ENCODE measurements at places on chromosomes 12 and 14.

DNA sequence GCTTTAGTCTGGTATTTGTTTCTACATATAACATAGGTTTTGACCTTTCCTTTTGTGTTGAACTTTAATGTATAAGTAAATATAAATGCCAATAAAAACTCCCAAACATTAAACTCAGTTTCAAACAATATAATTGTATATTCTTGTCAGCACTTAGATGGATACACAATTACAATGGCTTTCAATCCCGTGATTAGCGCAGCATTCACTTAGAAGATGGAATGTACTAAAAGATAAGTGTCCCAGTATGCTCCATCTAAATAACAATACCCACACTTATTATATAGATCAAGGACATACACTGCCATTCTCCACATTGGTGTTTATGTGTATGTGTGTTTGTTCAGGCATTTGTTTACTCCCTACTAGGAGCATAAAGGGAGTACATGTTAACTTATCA lies 193.1 kb downstream of the SOX5 start:
- DNase-seq = no peak

GRCh38 chr12:22856178-22856577 lies 231.2 kb downstream of the ETNK1 start:
- no peak for DNase-seq

- DNase-seq = no peak
These were observed 14.8 kb upstream of the DNAH10 start for GRCh38 chr12:123747309-123747708.

DNA sequence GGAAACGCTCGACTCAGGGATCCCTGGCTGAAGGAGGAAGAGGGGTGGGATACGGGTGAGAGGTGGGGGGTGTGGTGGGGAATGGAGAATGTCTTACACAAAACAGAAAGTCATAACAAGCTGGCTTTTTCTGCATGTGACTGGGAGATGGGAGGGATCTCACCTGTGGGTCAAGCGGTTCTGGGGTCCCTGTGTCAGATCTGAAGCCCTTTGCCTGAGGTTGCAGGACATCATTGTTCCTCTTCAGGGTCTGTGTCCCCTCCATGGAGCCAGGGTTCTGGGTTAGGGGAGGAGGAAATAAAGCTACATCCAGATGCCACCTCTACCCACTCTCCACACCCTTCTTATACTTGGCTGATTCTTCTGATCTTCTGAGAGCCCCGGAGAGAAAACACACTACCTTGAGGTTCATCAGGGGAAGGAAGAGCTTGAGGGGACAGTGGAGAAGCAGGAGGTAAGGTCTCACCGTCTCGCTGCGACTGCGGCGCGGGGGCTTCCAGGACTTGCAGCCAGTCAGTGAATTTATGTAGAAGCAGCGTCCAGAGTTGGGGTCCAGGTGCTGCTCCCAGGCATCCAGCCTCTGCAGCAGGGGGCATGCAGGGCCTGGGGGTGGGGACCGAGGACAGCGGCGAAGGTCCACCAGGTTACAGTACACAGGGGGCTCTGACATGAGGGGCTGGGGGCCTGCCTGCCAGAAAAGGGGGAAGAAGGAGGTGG lies 2.5 kb downstream of the ARHGAP9 start:
- DNase-seq = no peak

GRCh38 chr14:102584871-102585869 lies 7.3 kb upstream of the RCOR1 start:
- no peak for DNase-seq

DNA sequence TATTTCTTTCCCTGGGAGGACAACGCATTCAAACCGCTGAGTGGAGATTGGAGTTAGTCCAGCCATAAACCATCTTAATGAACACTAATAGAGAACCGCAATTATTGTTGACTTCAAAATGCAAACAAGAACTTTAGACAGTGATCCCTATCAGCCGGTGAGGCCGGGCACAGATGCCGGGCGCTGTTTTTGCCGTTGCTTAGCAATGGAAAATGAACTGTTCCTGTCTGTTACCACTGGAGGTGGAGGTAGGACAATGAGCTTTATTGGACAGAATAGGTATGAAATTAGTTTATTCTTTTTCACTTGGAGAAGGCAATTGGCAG lies 216.8 kb downstream of the TTC8 start:
- no peak for DNase-seq

- DNase-seq = no peak
These were observed 196.9 kb downstream of the GRIN2B start for GRCh38 chr12:13784504-13784903.

DNA sequence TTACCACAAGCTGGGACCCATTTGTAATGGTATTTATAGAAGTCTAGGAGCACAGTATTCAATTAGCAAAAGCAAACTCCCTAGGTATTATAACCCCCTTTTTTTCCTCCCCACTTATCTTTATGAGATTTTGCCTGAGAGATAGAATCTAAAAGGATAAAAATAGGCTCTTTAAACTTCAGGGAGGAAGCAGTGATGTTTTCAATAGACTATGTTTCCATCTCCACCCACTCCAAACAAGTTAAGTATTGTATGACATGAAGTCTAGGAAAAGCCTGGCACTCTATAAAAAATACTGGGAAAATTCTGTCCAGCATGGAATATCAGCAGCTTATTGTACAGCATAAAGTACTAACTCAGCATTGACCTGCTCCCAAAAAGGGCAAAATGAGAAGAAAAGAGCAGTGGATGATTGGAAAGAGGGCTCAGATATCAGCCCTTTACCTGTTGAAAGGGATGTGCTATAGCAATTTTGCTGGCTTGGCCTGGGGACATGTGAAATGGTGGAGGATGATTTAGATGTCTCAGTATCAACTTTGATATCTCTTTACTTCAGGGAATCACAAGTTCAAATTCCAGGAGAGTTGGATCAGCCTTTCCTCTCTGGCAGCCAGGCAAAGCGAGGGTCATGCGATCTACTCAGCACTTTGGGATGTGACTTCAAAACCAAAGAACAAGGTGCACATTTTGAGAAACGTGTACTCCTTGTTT lies 72.4 kb downstream of the IGF1 start:
- no peak for DNase-seq

GRCh38 chr14:103549361-103550311 lies 12.8 kb downstream of the BAG5 start:
- no peak for DNase-seq

DNA sequence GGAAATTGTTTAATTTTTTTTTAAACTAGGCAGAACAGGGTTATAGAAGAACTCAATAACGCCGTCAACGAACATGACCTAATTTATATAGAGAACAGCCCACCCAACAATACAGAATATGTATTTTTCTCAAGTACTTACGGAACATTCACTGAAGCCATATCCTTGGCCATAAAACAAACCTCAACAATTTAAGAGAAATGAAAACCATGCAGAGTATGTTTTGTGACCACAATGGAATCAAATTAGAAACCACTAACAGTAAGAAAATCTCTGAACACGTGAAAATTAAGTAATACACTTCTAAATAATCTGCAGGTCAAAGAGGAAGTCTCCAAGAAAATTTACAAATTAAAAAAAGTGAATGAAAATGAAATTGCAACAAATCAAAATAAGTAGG lies 9.4 kb downstream of the SART3 start:
- no peak for DNase-seq

GRCh38 chr12:4486049-4486699 lies 40.6 kb upstream of the FGF6 start:
- DNase-seq = no peak

DNA sequence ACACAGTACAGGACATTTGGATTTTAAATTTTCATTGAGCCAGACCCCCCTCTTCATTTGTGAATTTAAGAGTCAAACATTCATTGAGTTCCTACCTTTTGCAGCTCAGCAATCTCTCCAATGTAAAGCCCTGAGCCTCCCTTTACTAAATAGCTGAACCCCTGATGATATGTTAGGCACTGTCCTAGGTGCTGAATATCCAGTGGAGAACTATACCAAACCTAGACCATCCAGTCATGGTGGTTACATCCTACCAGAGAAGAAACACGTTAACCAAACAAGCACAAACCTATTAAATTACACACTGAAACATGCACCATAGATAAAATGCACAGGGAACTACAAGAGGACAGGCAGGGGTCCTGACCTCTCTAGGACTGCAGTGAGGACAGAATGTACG lies 1585.3 kb upstream of the TMEM132C start:
- DNase-seq = no peak

- DNase-seq = no peak
These were observed 2.4 kb downstream of the AGAP2 start for GRCh38 chr12:57735952-57736740.

DNA sequence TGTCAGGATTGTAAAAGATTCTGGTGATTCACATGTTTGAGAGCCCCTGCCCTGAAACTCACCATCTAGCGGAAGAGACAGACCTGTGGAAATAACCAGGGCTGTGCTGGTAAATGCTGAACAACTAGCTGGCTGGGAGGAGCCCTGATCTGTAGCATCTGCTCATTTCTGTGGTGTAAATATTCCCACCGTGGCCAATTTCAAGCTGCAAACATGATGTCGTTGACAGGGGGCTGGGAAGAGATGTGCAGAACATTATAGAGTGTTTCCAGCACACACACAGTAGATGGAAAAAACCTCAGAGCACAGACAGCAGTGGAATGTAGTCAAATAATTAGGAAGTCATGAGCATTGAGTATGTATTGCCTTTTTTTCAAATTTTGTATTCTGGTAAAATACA lies 138.2 kb downstream of the PHETA1 start:
- no peak for DNase-seq

GRCh38 chr14:100855256-100855930 lies 29.5 kb downstream of the MEG3 start:
- DNase-seq = no peak

- no peak for DNase-seq
These were observed 47.3 kb downstream of the ACSM4 start for GRCh38 chr12:7351177-7351576.

- no peak for DNase-seq
These were observed 20.5 kb upstream of the RAD51AP1 start for GRCh38 chr12:4518106-4518728.

GRCh38 chr12:4630262-4630661 lies 18.6 kb downstream of the AKAP3 start:
- no peak for DNase-seq

GRCh38 chr14:75049136-75049535 lies 2.1 kb downstream of the MLH3 start:
- DNase-seq = no peak

GRCh38 chr12:26044007-26044394 lies 80.8 kb downstream of the BHLHE41 start:
- DNase-seq = no peak

DNA sequence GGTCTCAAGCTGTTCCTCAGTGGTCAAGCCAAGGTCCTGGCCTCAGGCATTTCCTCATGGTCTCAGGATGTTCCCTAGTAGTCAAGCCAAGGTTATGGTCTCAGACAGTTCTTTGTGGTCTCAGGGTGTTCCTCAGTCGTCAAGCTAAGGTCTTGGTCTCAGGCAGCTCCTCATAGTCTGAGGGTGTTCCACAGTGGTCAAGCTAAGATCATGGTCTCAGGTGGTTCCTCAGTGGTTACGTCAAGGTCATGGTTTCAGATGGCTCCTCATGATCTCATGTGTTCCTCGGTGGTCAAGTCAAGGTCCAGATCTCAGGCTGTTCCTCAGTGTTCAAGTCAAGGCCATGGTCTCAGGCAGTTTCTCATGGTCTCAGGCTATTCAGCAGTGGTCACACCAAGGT lies 540.1 kb downstream of the VRK1 start:
- no peak for DNase-seq

- DNase-seq = no peak
These were observed 41.3 kb downstream of the SLC16A7 start for GRCh38 chr12:59636945-59637691.

GRCh38 chr14:20799456-20799891 lies 3.2 kb downstream of the RNASE1 start:
- no peak for DNase-seq

DNA sequence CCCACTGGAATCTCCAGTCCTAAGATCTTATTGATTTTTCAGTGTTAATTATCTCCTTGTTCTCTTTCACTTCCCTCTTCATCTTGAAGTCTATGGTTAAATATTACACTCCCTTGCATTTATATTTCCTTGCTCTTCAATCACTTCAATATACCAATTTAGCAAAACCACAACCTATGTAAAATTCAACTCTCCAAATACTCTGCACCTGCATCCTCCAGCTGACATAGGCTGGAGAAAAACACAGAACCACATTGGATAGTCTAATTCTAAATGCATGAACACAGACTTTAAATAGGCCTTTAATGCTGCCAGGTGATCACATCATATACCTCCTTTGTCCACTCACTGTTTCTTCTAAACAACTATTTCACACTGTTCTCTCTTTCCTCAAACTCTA lies 253.8 kb upstream of the GARIN6 start:
- DNase-seq = no peak

GRCh38 chr14:21436567-21437062 lies 19.3 kb downstream of the CHD8 start:
- no peak for DNase-seq

DNA sequence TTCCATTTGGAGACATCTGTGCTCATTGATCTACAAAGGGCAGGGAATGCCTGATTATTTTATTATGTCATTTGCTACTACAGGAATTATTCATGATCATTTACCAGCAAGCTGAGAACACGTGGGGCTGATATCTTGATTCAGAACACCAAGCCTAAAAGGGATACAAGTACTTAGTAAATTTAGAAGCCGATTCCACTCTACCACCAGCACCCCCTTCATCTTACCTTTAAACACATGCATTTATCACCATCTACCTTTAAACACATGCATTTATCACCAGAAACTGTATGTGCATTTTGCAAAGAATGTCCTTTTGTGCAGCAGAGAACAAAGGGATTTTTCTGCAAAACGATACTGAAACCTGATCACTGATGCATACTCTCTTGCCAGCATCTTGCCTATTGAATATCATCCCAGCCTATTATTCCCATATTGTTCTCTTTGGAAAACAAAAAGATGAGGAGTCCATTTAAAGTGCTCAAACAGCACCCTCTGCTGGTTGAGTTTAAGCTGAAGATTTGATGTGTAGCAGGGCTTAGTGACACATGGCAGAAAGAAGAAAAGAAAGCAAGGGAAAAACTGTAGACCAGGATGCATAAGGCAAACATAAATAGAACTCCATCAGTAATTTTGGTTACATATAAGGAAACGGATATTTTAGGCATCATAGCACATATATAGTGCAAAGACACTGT lies 132.6 kb upstream of the PLEKHG7 start:
- no peak for DNase-seq

DNA sequence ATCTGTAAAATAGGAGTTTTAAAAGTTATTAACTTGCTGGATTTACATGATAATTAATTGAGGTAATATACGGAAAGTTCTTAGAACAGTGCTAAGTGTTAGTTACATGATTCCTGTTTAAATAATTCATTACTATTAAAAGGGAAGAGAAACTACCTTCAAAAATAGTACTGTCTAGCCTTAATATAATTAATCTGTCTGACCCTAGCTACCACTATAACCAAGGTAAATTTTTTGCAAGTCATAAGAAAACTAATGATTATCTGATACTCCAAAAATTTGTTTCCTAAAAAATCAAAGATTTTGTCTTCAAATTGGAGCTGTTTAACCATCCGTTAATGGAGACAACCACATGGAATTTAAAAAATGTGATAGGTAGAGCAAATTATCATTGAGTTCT lies 294.3 kb upstream of the FBXO33 start:
- DNase-seq = no peak

GRCh38 chr14:94269156-94269555 lies 23.9 kb downstream of the SERPINA10 start:
- DNase-seq = no peak

Data from stimulated activated CD4-positive, alpha-beta T cell treated with anti-CD3 and anti-CD28 coated beads, Interleukin-12 subunit alpha, Interleukin-12 subunit beta, amount 100 ng/mL, for 4 hours (primary cell).